ENCODE measurements at places on chromosomes 5 and 9.

DNA sequence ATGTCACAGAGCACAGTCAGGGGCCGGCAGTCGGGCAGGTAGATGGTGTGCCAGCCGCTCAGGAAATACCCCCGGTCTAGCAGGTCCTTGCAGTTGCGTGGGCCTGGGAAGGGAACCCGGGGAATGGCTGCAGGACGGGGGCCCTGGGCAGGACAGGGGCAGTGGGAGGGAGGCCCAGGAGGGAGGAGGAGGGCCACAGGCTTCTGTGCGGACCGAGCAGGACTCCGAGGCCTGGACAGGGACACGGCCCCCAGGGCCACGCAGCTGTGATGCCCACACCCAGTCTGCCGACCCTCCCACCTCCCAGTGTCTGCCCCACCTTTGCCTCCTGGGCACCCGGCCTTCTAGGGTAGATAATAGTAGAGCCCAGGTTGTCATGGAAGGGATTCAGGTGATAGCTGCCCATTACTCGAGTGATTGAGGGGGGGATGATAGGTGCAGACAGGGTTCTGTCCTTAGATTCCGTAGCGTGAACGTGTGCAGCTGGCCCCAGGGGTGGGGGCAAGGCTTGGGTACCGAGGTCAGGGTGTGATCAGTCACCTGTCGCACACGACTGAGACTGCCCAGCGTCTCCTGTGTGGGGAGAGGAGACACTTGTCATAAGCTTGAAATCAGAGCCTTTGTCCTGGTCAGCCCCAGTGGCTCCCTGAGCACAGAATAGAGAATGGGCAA lies 4.5 kb downstream of the FCN1 start:
- no peak for DNase-seq

- no peak for DNase-seq
Measured at GRCh38 chr5:135012951-135013391, 21.1 kb downstream of the PITX1 start.

DNA sequence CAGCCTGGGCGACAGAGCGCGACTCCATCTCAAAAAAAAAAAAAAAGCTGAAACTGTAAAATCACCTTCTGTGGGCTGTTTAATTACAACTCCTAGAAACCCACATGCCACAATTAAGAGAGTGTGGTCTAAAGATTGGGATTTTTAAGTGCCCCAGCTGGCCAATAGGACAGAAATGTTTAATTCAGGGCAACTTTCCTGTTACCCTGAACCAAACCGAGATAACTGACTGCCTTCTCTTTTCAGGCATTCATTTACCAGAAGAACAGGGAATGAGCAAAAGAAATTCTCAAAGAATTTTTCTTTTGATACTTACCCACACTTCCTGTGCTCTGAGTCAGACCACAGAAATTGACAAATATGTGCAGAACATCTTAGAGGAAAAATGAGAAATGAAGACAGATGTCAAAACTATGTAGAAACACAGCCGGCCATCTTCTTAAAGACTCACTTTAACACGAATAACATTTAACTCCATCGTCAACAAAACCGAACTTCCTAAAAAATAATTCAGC lies 221.3 kb upstream of the DAPK1 start:
- DNase-seq: no peak

DNA sequence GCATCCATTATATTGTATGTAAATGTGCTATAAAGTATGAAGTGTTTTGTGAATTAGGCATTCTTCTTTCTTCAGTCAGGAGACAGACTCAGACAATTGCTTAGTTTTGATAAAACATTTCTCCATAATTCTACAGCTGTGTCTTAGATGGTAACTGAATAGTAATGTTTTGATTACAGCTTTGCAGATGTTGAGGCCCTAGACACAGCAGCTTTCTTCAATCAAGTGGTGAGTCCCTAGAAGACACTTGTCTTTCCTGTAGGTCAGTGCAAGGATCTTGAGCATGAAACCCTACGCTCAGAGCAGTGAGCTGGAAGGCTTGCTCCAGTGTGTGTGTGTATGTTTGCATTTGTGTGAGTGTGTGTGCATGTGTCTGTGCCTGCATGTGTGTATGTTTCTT lies 46.8 kb upstream of the CD180 start:
- DNase-seq: no peak

GRCh38 chr5:59236448-59236847 lies 653.6 kb downstream of the RAB3C start:
- DNase-seq: no peak

GRCh38 chr5:76404223-76405211 lies 1.4 kb downstream of the IQGAP2 start:
- peak; percentile 82 for DNase-seq

- DNase-seq: no peak
Measured at GRCh38 chr9:116809656-116810055, 122.6 kb downstream of the TRIM32 start.

DNA sequence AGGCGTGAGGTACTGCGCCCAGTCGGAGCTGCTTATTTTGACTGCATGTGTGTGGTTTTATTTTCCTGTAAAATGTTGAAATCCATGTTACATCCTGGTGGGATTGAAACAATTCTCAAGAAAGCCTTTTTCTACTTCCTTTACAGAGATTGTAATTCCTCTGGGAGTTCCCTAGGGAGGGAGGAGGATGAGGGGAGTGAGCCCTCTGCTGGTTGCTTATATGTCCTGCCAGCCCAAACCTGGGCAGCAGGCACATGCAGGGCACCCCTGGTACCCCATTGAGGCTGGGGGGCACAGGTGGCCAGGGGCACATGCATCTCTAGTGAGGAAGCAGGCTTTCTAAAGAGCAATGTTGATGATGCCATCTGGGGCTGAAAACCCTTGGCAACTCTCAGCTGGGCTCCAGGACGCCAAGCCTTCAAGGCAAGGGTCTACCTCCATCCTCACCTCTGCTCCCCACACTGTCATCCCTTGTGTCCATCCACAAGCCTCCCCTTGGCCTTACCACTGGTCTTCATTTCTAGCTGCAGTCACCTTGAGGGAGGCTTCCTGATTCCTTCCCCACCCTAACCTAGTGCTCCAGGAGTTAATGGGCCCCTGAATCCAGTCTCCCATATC lies 84.7 kb upstream of the TNFSF8 start:
- no peak for DNase-seq

DNA sequence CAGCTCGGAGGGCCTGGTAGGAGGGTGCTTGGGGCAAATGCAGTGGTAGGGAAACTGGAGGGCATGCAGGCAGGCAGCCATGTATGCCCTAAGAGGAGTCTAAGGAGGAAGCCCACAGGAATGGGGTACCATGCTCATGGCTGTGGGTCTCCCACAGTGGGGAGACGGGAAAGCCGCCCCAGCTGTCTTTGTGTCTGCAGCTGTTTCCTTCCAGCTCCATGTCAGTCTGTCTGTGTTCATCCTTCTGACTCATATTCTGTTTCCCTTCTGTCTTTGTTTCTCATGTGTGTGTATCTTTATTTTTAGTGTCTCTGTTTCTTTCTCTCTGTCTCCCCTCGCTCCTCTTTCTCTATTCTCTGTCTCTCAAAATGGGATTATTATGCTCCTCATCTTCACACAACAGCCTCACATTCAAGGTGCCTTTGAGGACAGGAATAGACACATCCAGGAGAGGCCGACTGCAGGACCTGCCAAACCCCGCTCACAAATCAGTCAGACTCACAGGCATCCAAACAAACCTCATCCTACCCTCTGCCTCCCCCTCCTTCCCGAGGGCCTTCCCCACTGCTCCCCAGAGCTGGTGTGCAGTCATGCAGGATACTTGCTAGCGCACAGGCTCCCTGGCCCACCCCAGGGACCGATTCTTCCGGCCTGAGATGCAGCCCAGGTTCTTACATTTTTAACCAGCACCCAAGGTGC lies 68.4 kb upstream of the RARS1 start:
- no peak for DNase-seq

- no peak for DNase-seq
Measured at GRCh38 chr5:132059043-132059695, 1.3 kb upstream of the IL3 start.

GRCh38 chr5:75654693-75655295 lies 43.5 kb downstream of the ANKDD1B start:
- no peak for DNase-seq

DNA sequence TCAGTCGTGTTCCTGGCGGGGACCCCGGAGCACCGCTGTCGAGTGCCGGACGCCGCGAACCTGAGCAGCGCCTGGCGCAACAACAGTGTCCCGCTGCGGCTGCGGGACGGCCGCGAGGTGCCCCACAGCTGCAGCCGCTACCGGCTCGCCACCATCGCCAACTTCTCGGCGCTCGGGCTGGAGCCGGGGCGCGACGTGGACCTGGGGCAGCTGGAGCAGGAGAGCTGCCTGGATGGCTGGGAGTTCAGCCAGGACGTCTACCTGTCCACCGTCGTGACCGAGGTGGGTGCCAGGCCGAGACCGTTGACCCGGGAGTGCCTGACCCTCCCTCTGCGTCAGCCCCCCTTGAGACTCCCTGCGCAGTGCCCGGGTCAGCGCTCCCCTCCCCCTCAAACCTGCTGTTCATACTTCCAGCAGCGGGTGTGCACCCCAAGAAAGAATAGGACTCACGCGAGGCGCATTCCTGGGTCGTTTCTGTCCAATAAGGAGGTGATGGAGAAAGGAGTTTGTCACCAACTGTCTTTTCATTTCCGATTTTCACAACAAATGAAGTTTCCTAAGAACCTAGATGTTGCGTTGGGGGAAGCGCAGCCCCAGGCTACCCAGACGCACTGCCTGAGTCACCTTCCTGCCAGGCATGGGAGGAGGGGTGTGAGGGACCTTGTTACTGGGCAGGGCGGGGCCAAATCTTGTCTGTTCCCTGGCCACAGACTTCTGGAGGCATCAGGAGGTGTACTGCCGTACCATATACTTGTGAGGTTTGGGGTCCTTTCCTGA lies 722 bp downstream of the SLC22A4 start:
- DNase-seq: peak; percentile 82

DNA sequence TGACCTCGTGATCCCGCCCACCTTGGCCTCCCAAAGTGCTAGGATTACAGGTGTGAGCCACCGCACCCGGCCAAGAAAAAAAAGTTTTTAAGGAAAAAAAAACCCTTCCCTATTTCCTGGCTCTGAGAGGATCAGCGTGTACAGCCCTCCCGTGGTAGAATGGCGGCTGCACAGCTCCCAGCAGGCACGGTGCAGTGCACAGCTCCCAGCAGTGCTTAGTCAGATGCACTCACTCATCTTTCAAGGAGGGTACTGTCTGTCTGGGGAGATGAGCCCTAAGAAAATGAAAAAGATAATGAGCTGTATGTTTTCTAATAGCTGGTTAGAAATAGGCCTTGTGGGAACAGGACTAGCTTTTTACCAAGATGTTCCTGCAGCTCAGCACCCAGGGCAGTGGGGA lies 36.7 kb upstream of the SLC2A8 start:
- DNase-seq: no peak

- DNase-seq: no peak
Measured at GRCh38 chr5:59517926-59518585, 375.5 kb downstream of the PDE4D start.

DNA sequence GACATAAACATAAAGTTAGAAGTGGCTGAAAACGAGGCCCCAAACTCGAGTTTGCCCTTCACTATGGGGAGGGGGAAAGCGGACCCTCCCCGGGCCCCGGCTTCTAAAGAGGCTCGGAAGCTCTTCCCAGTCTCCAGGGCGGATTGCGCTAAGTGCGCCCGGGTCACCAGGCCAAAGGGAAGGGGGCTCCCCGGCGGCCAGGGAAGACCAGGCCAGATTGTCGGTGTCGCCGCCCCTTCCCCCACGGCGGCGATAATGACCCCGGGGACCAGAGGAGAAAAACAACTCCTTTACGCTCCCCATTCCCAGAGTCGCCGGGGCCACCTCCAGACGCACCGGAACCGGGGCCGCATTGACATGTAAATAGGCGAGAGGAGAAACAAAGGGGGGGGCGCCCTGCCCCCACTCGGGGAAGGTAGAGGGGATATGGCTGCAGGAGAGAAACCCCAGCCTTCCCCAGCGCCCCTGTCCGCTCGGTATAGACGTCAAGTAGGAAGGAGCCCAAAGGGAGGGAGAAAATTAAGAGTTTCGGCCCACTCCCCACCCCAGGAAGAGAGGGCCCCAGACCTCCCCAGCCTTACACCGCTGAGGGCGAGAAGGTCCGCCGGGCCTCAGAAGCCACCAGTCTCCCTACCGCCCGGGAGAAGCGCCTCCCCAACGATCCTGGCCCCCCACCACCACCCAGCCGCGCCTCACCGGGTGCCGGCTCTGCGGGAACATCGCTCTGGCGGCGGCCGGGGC lies 1.7 kb downstream of the TLE1 start:
- peak; percentile 12 for DNase-seq

- peak; percentile 96 for DNase-seq
Measured at GRCh38 chr9:107282759-107283622, at the start of gene RAD23B. RAD23B (plus strand) TSS chr9:107283279; CDS start chr9:107283630, 351 bp downstream.

DNA sequence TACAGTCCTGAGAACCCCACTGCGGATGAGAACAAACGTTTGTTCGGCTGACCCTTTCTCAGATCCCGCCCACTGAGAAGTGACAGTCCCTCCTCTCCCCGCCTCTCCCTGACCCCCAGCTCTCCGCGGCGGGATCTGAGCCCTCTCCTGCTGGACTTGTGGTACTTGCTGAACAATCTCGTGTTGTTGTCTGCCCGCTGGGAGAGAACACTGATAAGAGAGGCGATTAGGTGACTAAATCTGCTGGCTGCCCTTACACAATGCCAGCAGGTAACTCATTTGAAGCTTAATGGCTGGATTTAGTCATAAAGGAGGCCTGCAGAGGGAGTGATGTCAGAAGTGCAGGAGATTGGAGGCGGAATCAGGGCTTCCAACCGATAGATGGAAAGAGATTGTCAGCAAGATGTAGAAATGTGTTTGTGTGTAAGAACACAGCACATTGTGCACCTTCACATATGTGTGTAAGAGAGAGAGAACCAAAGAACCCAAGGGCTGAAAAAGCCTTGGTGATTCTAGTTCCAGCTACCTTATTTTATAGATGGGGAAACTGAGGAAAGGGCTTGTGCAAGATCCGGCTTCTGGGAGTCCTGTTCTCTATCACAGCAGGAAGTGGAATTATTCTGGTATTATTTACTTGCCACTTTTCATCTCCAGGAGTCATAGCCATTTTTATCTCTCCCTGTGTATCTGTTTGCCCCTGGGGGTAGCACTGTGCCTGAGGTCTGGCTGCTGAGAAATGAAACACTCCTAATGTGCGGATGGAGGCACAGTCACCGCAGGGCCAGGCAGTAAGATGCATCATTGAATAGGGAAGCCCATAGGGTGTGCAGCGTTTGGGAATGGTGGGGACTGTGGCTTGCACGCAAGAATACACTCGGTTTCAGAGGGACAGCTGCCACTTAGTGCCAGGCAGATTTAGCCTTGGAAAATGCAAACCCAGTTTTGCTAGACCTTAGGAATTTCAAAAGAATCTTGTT lies 203.7 kb upstream of the MSX2 start:
- DNase-seq: no peak

GRCh38 chr5:36965179-36965578 lies 88.6 kb downstream of the NIPBL start:
- DNase-seq: no peak

GRCh38 chr5:176542135-176542595 lies 5.0 kb upstream of the RNF44 start:
- DNase-seq: no peak

- DNase-seq: no peak
Measured at GRCh38 chr5:90446961-90447360, 27.6 kb downstream of the MBLAC2 start.

- no peak for DNase-seq
Measured at GRCh38 chr9:93108291-93109041, 12.4 kb downstream of the CARD19 start.

- no peak for DNase-seq
Measured at GRCh38 chr9:122657527-122657926, at the start of gene OR1B1. OR1B1 (minus strand) TSS chr9:122657627.

GRCh38 chr9:105438141-105438806 lies 9.6 kb upstream of the FSD1L start:
- no peak for DNase-seq
